ENCODE measurements at places on chromosomes 2 and 18. TPM values are rescaled to one million over a fixed set of nuclear protein-coding genes. Genes with fewer than 3 reads are reported as not detected.

GRCh38 chr2:169110916-169111315, 41.6 kb downstream of the DHRS9 start:
- DNase-seq = no peak

DNA sequence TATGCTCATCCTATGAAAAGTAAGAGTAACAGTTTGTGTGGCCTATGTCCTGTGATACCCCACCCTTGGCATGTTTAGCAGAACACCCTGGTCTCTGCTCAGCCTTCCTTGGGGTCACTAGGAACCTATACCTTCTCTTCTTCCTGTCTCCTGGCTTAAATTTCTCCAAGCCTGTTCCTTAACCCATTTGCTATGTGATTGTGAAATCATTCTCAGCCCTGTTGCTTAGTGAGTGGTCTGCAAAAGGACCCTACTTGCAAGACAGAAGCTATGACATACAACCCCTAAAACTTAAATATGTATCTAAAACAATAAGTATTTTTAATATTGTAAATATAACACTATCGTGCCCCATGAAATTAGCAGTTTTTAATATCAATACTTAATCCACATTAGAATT, 524.7 kb downstream of the PARD3B start:
- no peak for DNase-seq

- DNase-seq = no peak
Measured at GRCh38 chr2:217314021-217314460, 454.2 kb upstream of the TNP1 start.

- DNase-seq = no peak
Measured at GRCh38 chr18:46893360-46893759, 23.9 kb downstream of the PIAS2 start.

- DNase-seq = no peak
Measured at GRCh38 chr2:13667415-13667757, 950.6 kb downstream of the TRIB2 start.

DNA sequence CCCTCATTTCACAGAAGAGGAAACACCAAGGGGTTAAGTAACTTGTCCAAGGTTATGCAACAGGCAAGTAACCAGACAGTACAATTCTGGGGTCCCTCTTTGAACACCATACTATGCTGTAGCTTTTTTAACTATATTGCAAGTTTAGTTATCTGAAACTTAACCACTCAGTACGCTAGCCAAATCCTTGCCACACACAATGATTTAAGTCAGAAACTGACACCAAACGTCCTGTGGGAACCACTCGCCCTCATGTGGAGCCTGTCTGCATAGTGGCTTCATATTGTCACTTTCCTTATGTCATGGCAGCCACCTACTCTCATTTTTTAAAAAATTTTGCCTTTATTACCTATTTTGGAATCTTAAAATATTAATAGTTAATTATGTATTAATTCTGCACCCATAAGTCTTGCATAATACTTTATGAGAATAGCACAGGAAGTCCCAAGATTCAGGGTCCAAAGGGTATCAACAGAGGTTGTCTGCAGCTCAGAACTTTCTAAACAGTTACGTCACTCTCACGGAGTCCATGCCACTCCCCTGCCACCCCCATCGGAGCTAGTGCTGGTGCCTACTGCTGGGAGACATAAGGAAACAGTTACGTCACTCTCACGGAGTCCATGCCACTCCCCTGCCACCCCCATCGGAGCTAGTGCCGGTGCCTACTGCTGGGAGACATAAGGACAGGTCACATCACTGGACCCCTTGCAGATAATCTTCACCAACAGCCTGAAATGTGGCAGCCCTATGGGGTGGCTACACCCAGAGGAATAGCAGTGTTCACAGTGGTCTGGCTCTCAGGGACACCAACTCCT, 99.0 kb downstream of the L3MBTL4 start:
- DNase-seq = no peak

EMX1 gene
- total RNA-seq = not detected

DNA sequence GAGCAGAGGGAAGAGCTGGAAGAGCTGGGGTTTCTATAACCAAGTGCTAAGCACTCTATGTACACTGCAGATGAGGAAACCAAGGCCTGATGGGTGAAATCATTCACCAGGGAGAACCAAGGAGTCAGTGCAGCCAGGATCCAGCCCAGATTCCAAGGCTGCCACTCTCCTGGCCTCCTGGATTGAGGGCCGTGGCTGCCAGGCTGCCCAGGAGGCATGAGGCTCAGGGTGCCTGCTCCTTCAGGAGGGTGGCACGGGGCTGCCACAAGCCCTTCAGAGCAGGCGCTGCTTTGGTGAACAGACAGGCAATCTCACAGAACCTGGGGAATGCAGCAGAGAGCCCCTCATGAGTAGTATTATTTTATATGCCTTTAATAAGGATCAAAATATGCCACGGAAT, 293.7 kb upstream of the HDAC4 start:
- no peak for DNase-seq
